Lower lobe of right lung (tissue), 2 donors: ENCODE measurements at places on chromosomes 12 and 14. TPM values are rescaled to one million over a fixed set of nuclear protein-coding genes. Genes with fewer than 3 reads are reported as not detected.

DNA sequence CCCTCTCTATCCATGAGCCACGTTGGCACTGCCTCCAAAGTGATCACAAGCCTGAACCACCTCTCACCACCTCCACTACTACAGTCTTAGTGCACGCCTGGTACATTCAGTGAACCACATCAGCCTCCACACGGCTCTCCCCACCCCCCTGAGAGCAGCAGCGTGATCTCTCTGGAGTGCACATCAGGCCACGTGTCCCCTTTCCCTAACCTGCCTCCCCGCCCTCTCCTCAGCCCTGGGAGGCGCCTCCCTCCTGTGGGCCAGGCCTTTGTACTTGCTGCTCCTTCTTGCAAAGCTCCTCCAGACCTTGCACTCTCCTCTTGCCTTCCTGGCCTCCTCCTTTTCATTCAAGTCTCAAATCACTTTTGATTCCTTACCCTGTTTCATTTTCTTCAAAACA lies 49.8 kb downstream of the SLC6A12 start:
- no peak for DNase-seq

GRCh38 chr14:50345846-50346422 lies 33.8 kb downstream of the DMAC2L start:
- DNase-seq = no peak

- no peak for DNase-seq
These were observed 366.5 kb upstream of the OR4E1 start for GRCh38 chr14:22039938-22040780.

DNA sequence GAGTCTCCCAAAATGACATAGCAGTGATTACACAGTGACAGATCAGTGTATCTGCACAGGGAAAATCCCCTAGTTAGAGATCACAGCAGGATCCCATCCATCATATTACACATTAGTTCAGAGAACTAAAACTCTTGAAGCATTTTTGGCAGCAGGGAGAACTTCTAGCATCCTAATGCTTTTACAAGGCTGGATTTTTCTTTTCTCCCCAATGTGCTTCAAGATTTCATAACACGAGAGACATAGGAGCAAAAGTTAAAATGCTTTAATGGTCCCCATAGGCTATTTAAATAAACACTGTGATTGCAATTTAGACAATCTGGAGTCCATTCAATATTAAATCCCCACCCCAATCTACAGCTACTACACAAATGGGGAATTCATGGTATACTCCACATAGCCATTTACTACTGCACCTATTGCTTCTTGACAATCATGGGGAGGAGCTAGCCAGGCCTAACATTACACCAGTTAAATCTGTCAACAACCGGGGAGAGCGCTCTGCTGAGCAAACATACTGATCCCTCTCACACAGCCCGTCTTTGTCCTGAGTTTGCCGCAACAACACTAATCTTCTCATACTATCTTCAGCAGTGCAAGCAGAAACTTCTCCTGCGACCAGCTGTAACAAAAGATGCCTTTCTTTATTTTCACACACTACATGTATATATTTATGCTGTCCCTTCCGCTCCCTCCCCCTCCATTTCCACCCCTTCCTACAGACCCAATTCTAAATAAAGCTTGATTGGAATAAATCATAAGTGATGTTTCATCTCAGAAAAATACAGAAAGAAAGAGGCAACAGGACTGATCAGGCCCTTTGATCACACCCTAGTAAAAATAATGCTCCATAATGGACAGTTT lies 120.3 kb upstream of the SOX5 start:
- DNase-seq = no peak

- no peak for DNase-seq
These were observed 14.9 kb downstream of the AGAP2 start for GRCh38 chr12:57723630-57723962.

GRCh38 chr12:63103494-63104131 lies 47.4 kb downstream of the AVPR1A start:
- DNase-seq = no peak

- no peak for DNase-seq
These were observed 13.7 kb upstream of the REP15 start for GRCh38 chr12:27682534-27682933.

- DNase-seq = peak; percentile 30
These were observed 975 bp upstream of the RTL1 start for GRCh38 chr14:100904307-100905087.

GRCh38 chr14:89861630-89862029 lies 92.9 kb downstream of the EFCAB11 start:
- no peak for DNase-seq

DNA sequence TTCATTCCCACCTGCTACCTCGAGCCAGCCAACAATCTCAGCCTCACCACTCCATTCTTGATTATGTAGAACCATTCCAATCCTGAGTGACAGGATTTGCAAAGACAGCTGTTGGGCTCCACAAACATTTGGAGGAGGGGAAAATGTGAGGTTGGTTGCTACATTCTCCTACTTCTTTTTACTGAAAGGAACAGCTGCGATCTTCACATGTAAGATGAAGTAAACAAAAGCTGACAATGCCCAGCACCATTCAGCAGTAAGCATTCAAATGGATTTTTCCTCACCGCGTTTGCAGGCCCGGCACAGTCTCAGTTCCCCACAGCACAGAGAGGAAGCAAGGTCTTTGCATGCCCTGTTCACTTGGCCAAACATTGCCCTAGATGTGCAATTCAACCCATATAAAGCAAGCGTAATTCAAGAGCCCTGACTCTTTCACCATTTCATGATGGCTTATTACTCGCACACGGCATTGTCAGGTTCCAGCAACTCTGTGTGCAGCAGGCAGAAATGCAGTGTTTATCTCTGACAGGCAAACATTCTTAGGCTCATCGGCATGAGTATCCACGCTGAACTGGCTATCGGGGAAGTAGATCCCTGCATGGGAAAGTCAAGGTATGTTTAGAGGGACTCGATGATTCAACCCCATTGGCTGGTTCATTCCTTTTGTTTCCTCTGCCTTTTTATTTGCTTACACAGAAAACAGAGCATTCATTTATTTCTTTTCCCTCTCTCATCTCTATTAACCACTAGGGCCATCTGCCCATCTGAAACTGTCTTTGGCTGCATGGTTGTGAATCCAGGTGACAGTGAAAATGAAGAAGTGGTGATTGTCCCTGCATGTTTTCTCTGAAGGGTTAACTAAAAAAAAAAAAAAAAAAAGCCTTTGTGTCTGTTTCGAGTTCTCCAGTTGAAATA lies 236.1 kb upstream of the PLEKHG7 start:
- DNase-seq = no peak

DNA sequence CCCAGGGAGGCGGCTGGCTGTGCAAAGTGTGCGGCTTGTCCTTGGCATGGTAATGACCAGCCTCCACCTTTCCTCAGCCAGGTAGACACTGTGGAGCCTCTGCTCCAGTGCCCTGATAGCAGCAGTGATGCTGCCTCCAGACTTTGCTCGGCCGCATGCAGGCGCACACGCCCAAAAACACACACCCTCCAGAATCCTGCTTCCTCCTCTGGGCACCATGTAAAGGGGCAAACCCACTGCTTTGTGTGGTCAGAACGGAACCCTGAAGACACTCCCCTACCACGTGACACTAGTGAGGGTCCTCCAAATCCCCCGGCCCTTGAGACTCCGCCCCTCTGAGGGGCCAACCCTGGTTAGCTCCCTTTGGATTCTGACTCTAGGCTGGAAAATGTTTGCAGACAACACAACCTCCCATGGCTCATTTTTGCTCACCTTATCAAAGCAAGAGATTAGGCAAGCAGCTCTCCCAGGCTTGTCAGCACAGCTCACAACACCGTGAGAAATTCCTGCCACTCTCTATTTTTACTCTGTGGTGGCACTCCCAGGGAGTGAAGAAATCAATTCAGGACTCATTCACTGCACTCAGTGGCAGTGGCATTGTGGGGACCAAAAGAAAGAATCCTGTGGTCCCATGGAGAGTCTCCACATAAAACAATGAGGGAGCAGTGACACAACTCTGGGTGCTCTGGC lies 4.5 kb downstream of the KRT77 start:
- no peak for DNase-seq

- no peak for DNase-seq
These were observed 45.3 kb upstream of the ATP23 start for GRCh38 chr12:57896115-57896433.

DNA sequence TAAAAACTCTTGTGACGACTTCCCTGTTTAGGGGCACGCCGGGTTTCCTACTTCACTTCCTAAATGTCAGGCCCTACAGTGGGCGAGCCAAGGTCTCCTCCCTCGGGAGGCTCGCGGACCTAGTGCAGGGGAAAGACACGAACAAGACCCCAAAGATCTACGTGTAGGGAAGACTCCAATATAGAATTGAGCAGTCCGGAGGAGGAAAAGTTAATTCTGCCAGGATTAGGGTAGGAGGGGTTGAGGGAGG lies 564 bp downstream of the ATXN3 start:
- DNase-seq = peak; percentile 67

TAC3 gene
- not detected for total RNA-seq

ANO4 gene
- 0.74 TPM for total RNA-seq

ZNF385A gene
- 28.3 TPM for total RNA-seq

CCDC198 gene
- total RNA-seq = not detected

CLEC1B gene
- total RNA-seq = 0.95 TPM

AP5M1 gene
- 36.9 TPM for total RNA-seq

TGM1 gene
- 5.9 TPM for total RNA-seq
